Ecto neural progenitor cell (in vitro differentiated cells): ENCODE measurements at places on chromosomes 12 and 14.

GRCh38 chr12:16012117-16012516, 101.0 kb downstream of the DERA start:
- no peak for DNase-seq

DNA sequence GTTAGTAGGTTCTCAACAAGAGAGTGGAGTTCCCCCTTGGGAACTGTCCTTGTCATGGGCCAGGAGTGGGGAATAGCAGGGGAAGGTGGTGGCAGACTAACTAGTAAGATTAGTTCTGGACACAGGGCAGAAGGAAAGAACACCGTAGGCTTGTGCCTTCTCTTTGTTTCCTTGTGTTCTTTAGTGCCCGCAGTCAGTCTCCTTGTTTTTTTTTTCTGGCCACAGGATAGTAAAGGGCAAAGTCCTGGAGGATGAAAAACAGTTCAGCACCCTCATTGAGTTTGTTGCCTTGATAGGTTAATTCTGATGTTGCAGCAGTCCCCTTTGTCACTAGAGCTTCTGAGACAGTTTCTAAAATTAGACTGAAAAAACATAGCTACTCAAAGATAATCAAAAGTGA, 8.4 kb downstream of the PEX5 start:
- DNase-seq = no peak

DNA sequence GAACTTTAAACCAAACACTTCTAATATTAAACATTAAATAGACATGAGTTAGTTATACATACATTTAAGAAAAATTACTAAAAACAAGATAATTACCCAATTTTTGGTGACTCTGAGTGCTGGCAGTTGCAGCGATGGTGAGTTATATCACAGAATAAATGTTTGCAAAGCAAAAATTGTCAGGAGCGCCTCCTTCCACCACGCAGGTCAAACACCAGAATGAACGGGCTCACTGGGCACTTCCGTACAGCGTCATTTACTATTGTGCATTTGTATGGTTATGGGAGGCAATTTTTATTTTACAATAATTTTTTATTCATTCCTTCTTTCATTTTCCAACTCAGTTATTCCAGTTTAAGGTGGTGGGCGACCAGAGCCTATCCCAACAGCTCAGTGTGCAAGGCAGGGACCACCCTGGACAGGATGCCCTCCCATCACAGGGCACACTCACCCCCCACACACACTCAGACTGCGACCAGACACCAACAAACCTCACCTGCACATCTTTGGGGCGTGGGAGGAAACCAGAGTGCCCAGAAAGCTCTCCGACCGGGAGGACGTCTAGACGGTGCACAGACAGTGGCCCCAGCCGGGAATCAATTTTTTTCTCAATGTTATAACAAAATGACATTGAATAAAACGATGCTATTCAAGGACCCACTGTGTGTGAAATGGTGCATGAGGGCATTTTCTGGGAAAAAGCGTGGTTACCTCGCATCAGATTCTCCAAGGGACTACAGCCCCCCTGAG, 67.2 kb downstream of the TESC start:
- DNase-seq = no peak

- DNase-seq = no peak
Observed at GRCh38 chr14:33846100-33846824, 104.6 kb downstream of the EGLN3 start.

GRCh38 chr12:51056242-51056641, 8.1 kb downstream of the LETMD1 start:
- DNase-seq = no peak

DNA sequence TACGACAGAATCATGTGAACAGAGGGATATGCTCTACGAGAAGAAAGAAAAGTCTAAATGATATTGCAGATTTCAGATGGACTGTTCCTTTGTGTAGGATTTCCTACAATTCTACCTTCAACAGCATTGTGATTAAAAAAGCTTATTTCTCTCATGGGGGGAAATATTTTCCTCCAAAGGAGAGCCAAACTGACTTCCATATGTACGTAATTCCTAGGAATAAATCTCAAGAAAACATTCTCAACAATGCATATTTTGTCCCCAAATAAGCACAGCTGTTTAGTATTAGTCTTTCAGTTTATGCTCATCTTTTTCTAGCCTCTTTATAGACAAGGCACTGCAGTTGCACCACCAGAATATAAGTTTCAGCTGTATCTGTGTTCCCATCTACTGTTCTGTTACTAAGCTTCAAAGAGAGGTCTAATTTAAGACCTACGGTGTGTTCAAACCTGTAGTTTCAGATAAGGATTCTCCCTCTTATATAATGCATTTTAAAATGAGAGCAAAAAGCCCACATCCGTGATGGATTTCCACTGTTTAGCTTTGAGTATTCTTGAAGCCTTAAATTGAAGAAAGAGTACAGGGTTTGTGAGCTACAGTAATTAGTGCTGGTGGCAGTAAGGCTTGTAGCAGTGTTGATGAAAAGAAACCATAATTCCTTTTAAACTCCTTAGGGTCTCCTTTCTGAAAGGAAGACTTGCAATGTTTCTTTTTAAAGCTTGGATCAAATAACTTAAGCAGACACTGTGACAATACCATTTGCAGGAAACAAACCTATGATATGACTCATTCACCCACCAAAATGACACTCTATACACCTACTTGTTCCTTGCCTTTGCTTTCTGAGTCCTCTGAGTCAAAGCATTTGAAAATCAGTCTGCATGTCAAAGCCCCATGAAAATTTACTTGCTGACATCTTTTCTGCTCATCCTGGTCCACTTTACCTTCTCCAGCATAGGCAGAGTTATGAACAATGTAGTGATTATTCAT, 754.1 kb downstream of the NOVA1 start:
- DNase-seq = no peak

- DNase-seq = no peak
Observed at GRCh38 chr14:35682802-35683201, 126.3 kb downstream of the RALGAPA1 start.

GRCh38 chr12:91213-91612, 24.6 kb downstream of the IQSEC3 start:
- DNase-seq = no peak

DNA sequence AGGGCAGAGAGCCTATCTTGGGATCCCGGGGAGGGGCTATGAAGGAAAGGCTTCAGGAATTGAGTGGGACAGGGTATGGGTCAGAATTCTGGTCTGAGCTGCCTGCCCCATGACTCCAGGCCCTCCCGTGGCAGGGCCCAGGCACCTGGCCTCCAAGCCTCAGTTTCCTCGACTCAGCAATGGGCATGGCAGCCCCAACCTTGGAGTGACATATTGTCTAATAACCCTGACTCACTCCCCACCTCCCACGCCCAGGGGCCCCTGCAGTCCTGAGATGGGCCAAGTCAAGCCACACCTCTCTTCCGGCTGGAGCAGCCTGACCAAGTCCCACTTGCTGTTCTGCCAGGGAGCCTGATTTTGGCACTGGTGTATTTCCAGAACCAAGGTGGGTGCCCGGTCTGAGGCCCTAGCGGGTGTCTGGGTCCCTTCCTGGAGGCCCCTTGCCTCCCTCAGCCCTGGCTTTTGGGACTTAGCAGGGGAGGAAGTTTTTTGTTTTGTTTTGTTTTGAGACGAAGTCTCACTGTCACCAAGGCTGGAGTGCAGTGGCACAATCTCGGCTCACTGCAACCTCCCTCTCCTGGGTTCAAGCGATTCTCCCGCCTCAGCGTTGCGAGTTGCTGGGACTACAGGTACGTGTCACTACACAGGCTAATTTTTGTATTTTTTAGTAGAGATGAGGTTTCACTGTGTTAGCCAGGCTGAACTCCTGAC, 40.3 kb upstream of the RCOR1 start:
- no peak for DNase-seq

GRCh38 chr12:109847142-109847735, 14.0 kb upstream of the TRPV4 start:
- DNase-seq = no peak

DNA sequence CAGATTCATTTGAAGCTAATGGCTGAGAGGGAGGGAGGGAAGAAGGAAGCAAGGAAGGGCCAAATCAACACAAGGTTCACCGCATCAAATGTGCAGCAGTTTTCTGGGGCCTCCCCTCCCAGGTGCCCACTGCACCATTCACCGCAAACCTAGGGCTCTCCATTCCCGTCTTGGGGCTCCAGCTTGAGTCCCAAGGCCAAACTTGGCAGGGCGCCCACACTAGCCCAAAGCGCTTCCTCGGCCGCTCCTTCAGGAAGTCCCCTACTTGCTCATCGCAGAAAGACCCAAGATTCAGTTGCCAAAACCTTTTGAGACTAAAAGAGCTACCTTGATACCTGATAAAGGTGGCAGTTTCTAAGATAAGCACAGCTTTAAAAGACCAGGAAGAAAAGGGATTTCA, 140.5 kb upstream of the FKBP4 start:
- no peak for DNase-seq

DNA sequence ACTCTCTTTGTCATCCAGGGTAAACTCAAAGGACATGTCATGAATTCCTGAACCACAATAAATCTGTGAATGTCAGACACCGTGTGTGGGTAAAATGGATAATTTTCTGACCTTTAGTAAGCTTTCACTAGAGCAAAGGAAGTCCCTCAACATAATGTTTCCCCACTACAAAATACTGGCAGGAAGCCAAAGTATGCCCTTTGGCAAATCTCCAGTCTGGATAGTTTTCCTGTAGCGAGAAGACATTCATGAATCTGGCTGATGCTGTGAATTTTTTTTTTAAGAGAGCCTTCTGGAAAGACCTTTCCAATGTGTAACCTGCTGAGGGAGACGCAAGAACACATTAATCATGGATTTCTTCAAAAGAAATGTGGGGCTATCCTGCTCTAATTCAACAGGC, 389.6 kb upstream of the DDHD1 start:
- DNase-seq = no peak

DNA sequence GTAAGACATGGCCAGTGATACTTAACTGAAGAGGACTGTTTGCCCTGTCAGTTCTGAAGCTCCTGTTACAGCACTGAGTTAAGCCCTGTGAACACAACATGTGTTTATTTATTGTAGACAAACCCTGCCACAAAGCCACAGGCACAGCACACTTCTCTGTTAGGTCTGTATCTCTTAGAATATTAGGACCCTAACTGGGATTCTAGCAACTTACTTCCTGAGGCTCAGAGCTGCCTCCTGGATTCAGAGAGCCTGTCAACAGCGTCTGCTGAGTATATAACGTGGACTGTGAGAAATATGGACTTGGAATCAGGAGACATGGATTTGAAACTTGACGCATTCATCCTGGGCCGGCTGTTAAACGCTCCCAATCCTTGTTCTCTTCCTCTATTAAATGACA, 135.0 kb upstream of the HIF1A start:
- DNase-seq = no peak

DNA sequence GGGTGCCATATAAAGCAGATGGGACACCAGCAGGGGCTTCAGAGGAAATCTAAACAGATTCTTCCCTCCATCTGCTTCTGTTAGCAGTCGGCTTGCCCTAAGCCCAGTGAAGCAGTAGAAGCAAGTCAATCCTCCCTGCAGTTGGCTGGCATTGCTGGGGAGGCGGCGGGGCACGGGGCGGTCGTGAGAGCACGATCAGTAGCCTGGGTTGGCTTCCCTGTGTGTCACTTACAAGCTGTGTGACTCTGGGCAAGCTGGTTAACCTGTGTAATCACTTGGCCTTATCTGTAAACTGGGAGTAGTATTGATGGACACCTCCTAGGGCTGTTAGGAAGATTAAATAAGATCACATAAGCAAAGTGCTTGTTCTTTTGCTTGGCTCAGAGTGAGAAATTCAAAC, 19.4 kb downstream of the MYRFL start:
- DNase-seq = no peak
